ENCODE measurements at places on chromosomes 7 and 10. TPM values are rescaled to one million over a fixed set of nuclear protein-coding genes. Genes with fewer than 3 reads are reported as not detected.

The DDX56 gene
- total RNA-seq, result 84.0 TPM

- DNase-seq, result no peak
- no peaks in the 10 kb centered on the region for H3K27me3 ChIP-seq
- no peaks in the 10 kb centered on the region for H3K36me3 ChIP-seq
Measured at GRCh38 chr10:90204131-90204955, 503.0 kb downstream of the KIF20B start.

- peaks cover 8% of the 10 kb centered on the region for H3K27me3 ChIP-seq
- peak; percentile 53 for DNase-seq
- H3K36me3 ChIP-seq, result no peaks in the 10 kb centered on the region
- H3K4me1 ChIP-seq, result peaks cover 27% of the 10 kb centered on the region
- peak overlapping the region; percentile 41 for H3K4me3 ChIP-seq
Measured at GRCh38 chr7:70681469-70682350, 450.2 kb upstream of the GALNT17 start.

DNA sequence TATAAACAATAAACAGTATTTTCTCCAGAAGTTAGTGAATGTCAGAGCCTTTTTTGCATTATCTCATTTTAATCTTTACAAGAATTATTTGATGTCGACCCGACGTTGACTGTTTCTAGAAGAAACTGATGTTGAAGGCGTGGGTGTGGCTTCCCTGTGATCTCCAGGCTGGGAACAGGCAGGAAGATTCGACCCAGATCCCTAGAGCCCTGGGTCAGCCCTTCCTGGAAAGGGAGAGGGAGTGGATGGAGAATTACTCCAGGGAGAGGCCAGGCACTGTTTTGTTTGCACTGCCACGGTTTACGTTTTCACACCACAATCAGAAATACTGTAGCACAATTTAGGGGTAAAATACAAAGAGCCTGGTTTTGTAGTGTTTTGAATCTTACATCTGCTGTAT is 133.1 kb downstream of the ADARB2 start:
- H3K4me1 ChIP-seq, result peaks cover 2% of the 10 kb centered on the region
- no peaks in the 10 kb centered on the region for H3K36me3 ChIP-seq
- no peak overlapping the region for H3K27ac ChIP-seq
- H3K27me3 ChIP-seq, result peaks cover 24% of the 10 kb centered on the region
- H3K4me3 ChIP-seq, result no peak overlapping the region

GRCh38 chr7:15749631-15750030 is 63.1 kb upstream of the MEOX2 start:
- no peak overlapping the region for H3K4me3 ChIP-seq
- H3K4me1 ChIP-seq, result no peaks in the 10 kb centered on the region
- DNase-seq, result no peak
- H3K27me3 ChIP-seq, result no peaks in the 10 kb centered on the region
- H3K36me3 ChIP-seq, result no peaks in the 10 kb centered on the region

- H3K27me3 ChIP-seq, result no peaks in the 10 kb centered on the region
- no peaks in the 10 kb centered on the region for H3K4me1 ChIP-seq
- no peak overlapping the region for H3K4me3 ChIP-seq
- H3K27ac ChIP-seq, result no peak overlapping the region
- no peak for DNase-seq
Measured at GRCh38 chr10:74460812-74461211, 309.8 kb downstream of the ADK start.

DNA sequence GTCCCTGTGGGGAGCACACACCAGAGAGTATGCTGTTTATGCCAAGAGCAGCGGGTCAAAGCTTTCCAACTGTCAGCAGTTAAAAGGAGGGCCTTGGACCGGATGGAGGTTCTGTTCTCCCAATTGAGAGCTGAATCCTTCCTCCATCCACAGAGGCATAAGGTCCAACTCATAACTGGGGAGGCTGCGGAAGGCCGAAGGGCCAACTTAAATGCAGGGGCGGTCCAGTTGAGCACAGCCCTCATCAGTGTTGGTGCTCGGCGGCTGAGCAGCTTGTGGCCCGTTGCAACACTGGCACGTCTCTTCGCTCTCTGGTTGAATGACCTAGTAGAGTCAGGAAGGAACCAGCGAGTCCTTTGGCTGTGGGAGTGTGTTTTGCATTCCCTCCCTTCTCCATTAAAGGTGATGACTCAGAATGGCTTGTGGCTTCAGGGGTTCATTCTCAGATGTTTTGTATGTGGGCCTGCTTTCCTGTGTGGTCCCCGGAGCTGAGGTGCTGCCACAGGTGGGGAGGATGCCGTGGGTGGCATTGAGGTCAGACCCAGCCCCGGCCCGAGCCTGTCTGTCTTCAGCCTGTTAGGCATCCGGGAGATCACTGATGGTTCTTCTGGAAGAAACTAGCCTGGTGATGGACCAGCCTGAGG is 44.8 kb upstream of the DMBT1 start:
- peaks cover 3% of the 10 kb centered on the region for H3K27me3 ChIP-seq
- H3K4me3 ChIP-seq, result no peak overlapping the region
- H3K36me3 ChIP-seq, result no peaks in the 10 kb centered on the region

The ZC3HAV1L gene
- total RNA-seq, result 11.8 TPM

- peak overlapping the region; percentile 96 for H3K27ac ChIP-seq
- H3K27me3 ChIP-seq, result no peaks in the 10 kb centered on the region
- H3K36me3 ChIP-seq, result peaks cover 28% of the 10 kb centered on the region
- H3K4me3 ChIP-seq, result peak overlapping the region; percentile 30
Measured at GRCh38 chr10:62043421-62044021, 142.0 kb downstream of the ARID5B start.

The NPVF gene
- total RNA-seq, result not detected

DNA sequence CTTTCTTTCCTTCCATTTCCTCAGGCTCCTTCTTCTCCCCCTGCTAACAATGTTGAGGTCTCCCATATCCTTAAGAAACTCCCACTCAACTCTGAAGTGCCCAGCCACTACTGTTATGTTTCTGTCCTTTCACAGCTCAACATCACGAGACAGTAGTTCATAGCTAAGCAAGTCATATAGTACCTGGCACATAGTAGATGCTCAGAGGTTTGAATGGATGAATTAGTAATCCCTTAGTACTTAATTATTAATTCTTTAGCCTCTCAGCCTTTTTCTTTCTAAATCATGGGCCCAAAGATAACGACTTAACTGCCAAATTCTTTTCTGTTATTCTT is 22.6 kb downstream of the CSGALNACT2 start:
- no peaks in the 10 kb centered on the region for H3K27me3 ChIP-seq
- peaks cover 32% of the 10 kb centered on the region for H3K36me3 ChIP-seq
- peak overlapping the region; percentile 89 for H3K27ac ChIP-seq
- DNase-seq, result peak; percentile 57
- peak overlapping the region; percentile 20 for H3K4me3 ChIP-seq

All from activated CD4-positive, alpha-beta memory T cell treated with anti-CD3 and anti-CD28 coated beads for 36 hours (primary cell).